HepG2 (cell line): ENCODE measurements at places on chromosomes 11 and 22. TPM values are rescaled to one million over a fixed set of nuclear protein-coding genes. Genes with fewer than 3 reads are reported as not detected.

The CRYBB1 gene
- polyA plus RNA-seq: not detected in 2 replicates

The FJX1 gene
- 0.10 and 0.40 TPM in 2 replicates for polyA plus RNA-seq

The TTLL12 gene
- polyA plus RNA-seq: 11.9 and 16.9 TPM in 2 replicates

The PITPNB gene
- 28.1 and 30.1 TPM in 2 replicates for polyA plus RNA-seq

The C22orf31 gene
- not detected in 2 replicates for polyA plus RNA-seq

The HEPN1 gene
- polyA plus RNA-seq: not detected in 2 replicates

The TENM4 gene
- under 0.01 TPM in 1 of 2 replicates, not detected in the other for polyA plus RNA-seq

The B3GAT1 gene
- not detected in 2 replicates for polyA plus RNA-seq
